ENCODE measurements at places on chromosomes 12 and 14. TPM values are rescaled to one million over a fixed set of nuclear protein-coding genes. Genes with fewer than 3 reads are reported as not detected.

The GALNT16 gene
- not detected for total RNA-seq

The SDS gene
- total RNA-seq, result not detected

The FAM181A gene
- not detected for total RNA-seq

The HOXC9 gene
- not detected for total RNA-seq

DNA sequence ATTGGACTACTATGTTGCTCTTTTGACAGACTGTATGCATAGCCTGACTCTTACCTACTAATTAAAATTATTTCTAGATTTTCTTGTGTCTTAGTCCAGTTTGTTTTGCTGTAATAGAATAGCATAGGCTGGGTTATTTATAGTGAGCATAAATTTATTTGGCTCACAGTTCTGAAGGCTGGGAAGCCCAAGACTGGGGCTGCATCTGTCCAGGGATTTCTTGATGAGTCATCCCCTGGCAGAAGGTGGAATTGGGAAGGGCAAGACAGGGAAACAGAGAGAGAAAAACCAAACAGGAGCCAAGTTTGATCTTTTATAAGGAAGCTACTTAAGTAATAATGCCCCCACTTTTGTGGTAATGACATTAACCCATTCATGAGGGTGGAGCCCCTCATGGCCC is 759.2 kb upstream of the LRFN5 start:
- DNase-seq, result no peak
- no peak overlapping the region for H3K4me3 ChIP-seq
- no peak overlapping the region for H3K27ac ChIP-seq
- no peaks in the 10 kb centered on the region for H3K36me3 ChIP-seq
- no peaks in the 10 kb centered on the region for H3K27me3 ChIP-seq

DNA sequence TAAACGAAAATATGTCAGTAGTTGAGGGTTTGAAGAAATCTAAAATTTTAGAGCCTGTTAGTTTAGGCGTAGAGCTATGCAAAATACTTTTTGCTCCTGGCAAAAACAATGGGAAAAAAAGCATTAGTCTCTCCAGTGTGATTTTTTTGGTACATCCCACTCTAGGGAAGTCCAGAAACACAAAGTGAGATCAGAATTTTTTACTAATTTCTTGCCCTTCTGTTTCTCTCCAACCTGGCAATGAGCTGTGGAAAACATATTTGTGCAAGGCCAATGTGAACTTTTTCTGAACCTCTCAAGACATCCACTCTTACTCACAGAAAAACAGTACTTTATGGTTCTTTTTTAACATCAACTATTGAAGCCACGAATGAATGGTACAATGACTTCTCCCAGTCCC is 56.9 kb upstream of the DCN start:
- H3K4me3 ChIP-seq, result no peak overlapping the region
- DNase-seq, result no peak
- no peaks in the 10 kb centered on the region for H3K4me1 ChIP-seq

DNA sequence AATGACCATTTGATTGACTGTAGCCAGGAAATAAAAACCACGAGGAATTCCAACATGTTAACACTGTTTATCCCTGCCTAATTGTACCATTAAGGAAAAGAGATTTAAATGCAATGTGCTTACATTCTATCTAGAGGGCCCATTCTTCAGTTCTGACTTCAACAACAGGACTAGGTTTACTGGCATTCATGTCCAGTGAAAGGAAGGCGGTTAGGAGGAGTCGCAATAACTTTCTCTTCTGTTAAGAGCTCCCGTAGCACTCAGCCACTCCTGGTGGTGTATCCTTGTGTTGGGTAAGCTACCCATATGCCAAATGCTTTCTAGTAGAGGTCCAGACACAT is 154.7 kb downstream of the STXBP6 start:
- H3K4me3 ChIP-seq, result no peak overlapping the region
- H3K4me1 ChIP-seq, result no peaks in the 10 kb centered on the region
- no peak for DNase-seq
- no peaks in the 10 kb centered on the region for H3K36me3 ChIP-seq
- peaks cover 2% of the 10 kb centered on the region for H3K27me3 ChIP-seq

DNA sequence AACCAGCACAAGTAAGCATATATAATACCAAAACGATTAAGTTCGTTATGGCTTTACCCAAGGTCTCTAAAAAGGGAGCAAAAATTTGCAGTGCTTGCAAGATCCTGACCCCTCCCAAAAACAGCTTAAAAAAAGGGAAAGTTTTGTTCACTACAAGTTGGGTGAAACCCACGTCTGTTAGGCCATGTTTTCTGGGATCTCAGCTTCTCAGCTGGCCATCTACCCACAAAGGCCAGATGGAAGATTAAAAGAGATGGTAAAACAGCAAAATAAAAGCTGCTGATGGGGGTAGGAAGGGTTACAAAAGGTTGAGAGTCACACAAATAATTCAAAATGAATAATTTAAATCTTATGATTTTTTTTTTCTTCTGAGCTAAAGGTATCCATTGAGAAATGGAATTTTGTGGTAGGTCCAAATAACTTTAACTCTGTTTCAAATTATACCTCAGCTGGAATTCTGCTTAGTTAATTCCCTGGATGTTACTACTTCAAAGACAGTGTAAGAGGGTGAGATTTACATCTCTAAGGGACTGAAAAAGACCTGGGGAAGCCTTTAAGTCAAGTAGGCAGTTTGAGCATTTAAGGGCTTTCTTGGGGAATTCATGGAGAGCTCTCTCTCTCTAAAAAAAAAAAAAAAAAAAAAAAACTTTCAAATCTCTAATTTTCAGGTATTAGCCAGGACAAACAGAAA is 185.6 kb upstream of the NAV3 start:
- H3K4me1 ChIP-seq, result no peaks in the 10 kb centered on the region
- no peaks in the 10 kb centered on the region for H3K36me3 ChIP-seq
- H3K27ac ChIP-seq, result no peak overlapping the region
- DNase-seq, result no peak
- no peak overlapping the region for H3K4me3 ChIP-seq

GRCh38 chr14:25953532-25954139 is 644.2 kb downstream of the NOVA1 start:
- no peak for DNase-seq
- no peak overlapping the region for H3K27ac ChIP-seq
- no peaks in the 10 kb centered on the region for H3K36me3 ChIP-seq
- H3K4me3 ChIP-seq, result no peak overlapping the region
- no peaks in the 10 kb centered on the region for H3K4me1 ChIP-seq
